ENCODE measurements at places on chromosomes 11 and 22.

GRCh38 chr11:83042964-83043711 lies 28.6 kb downstream of the RAB30 start:
- DNase-seq, result no peak

GRCh38 chr11:96658436-96658835 lies 268.6 kb downstream of the JRKL start:
- no peak for DNase-seq

DNA sequence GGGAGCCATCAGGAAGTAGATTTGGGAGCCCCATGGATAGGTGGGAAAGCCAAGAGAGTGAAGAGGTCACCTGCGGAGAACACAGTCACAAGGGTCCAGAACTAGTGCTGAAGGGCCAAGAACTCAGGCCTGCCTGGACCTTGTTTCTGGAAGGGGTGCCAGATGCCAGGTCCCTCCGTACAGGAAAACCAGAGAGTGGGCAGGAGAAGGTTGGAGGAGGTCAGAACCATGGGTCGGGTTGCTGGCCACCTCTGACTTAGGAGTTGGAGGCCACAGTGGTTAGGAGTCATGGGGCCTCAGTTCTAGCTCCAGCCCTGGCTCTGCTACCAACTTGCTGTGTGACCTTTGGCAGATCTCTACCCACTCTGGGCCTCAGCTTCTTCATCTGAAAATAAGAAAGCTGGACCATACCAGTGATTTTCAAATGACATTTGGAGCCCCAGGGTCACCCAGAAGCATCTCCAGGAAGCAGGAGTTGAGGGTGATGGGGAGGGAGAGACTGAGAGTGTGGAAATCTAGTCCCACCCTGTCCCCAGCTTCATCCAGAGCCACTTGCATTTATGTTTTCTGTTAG lies 20.8 kb upstream of the TUB start:
- DNase-seq, result no peak

- no peak for DNase-seq
These were observed 133.4 kb downstream of the SWAP70 start for GRCh38 chr11:9797300-9797699.

GRCh38 chr11:73306977-73307322 lies 1.1 kb upstream of the ARHGEF17 start:
- no peak for DNase-seq

GRCh38 chr11:68302256-68302655 lies 10.1 kb upstream of the LRP5 start:
- no peak for DNase-seq

DNA sequence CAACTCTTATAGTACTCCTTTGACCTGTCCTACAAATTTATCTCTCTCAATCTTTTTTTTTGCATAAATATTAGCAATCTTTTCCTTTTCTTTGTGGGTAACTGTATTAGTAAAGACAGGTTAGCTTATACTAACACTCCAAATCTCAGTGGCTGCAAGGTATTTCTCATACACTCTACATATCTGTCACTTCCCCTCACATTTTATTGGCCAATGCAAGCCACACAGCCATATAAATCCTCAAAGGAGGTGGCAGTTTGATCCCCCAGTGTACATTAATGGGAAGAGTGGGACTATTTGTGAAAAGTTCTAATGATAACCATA lies 42.6 kb upstream of the EED start:
- DNase-seq, result no peak
